SJCRH30 (cell line): ENCODE measurements at places on chromosomes 12 and 14. TPM values are rescaled to one million over a fixed set of nuclear protein-coding genes. Genes with fewer than 3 reads are reported as not detected.
A peak's percentile ranks its signal among the peaks of the same experiment; 100 is the strongest.

- H3K36me3 ChIP-seq = peaks cover 31% of the 10 kb centered on the region
- H3K27me3 ChIP-seq = peaks cover 23% of the 10 kb centered on the region; the same call in 1 of the 2 replicates
- H3K4me3 ChIP-seq = no peak overlapping the region
- H3K4me1 ChIP-seq = no peaks in the 10 kb centered on the region
- no peak for DNase-seq
Measured at GRCh38 chr12:57533108-57533507, 10.5 kb downstream of the MBD6 start.

GRCh38 chr12:114440270-114441038, 34.5 kb upstream of the TBX5 start:
- no peaks in the 10 kb centered on the region for H3K36me3 ChIP-seq
- no peak overlapping the region for H3K4me3 ChIP-seq
- H3K27me3 ChIP-seq = no peaks in the 10 kb centered on the region
- H3K4me1 ChIP-seq = no peaks in the 10 kb centered on the region
- DNase-seq = no peak
- no peak overlapping the region for H3K27ac ChIP-seq

DNA sequence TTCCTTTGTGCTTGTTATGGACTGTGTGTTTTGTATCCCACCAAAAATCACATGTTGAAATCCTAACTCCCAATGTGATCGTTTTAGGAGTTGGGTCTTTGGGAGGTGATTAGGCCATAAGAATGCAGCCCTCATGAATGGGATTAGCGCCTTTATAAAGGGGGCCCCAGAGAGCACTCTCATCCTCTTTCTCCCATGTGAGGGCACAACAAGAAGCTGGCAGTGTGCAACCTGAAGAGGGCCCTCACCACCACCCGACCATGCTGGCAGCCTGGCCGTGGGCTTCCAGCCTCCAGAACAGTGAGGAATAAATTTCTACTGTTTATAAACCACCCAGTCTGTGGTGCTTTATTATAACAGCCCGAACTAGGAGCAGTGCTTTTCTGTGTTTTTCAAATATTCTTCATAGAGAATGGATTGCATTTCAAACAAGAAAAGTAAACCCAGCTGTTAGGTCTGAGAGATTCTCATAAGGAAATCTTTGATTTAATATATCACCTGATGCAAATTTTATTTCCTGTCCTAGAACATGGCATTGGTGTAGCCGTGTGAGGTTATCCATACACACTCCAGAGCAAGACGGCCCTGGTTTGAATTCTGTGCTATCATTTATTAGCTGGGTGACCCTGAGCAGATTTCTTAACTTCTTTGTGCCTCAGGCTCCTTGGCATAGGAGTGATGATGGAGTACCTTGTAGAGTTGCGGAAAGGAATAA, 27.8 kb downstream of the HSPB8 start:
- no peak overlapping the region for H3K4me3 ChIP-seq
- no peak for DNase-seq
- no peak overlapping the region for H3K27ac ChIP-seq
- no peaks in the 10 kb centered on the region for H3K27me3 ChIP-seq
- no peaks in the 10 kb centered on the region for H3K36me3 ChIP-seq

GRCh38 chr12:76486011-76486410, 73.6 kb downstream of the OSBPL8 start:
- no peaks in the 10 kb centered on the region for H3K4me1 ChIP-seq
- no peaks in the 10 kb centered on the region for H3K27me3 ChIP-seq
- DNase-seq = no peak

- no peak overlapping the region for H3K4me3 ChIP-seq
- H3K36me3 ChIP-seq = no peaks in the 10 kb centered on the region
- H3K27me3 ChIP-seq = no peaks in the 10 kb centered on the region
- DNase-seq = no peak
Measured at GRCh38 chr12:67539946-67540345, 108.6 kb upstream of the DYRK2 start.

- H3K27ac ChIP-seq = no peak overlapping the region
- no peaks in the 10 kb centered on the region for H3K27me3 ChIP-seq
- H3K4me3 ChIP-seq = no peak overlapping the region
Measured at GRCh38 chr12:115964214-115964613, 313.3 kb downstream of the MED13L start.

GRCh38 chr12:46493150-46493833, 120.7 kb upstream of the SLC38A2 start:
- no peak for DNase-seq
- H3K27me3 ChIP-seq = no peaks in the 10 kb centered on the region
- H3K4me3 ChIP-seq = no peak overlapping the region
- H3K36me3 ChIP-seq = no peaks in the 10 kb centered on the region
- H3K4me1 ChIP-seq = peaks cover 40% of the 10 kb centered on the region

DNA sequence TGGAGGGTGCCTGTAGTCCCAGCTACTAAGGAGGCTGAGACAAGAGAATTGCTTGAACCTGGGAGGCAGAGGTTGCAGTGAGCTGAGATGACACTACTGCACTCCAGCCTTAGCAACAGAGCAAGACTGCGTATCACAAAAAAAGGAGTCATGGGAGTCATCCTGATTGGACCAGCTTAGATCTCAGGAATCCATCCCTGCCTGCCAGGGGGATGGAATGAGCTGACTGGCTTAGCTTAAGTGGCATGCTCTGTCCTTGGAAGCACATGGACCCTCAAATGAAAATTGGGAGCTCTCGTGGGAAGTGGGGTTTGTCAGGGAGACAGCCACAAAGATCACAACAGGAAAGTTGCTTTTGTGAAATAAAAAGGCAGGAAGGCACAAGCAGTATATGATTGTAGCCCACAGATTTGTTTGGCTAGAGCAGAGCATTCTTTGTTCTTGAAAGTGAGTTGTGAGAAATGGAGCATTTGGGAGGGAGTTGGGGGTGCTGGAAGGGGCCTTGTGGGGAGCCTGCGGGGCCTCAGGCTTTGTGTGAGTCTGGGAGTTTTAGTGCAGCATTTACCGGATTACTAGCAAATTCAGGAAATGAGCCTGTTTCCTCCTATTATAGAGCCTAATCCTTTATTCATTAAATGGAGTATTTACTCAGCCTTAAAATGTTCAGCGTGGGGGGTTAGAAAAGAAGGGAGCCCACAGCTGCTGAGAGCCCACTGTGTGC, 30.7 kb downstream of the DGLUCY start:
- H3K27me3 ChIP-seq = no peaks in the 10 kb centered on the region
- 0 out of 2 replicates have a peak, but pooled peaks cover 2% of the 10 kb centered on the region for H3K36me3 ChIP-seq
- DNase-seq = no peak
- H3K4me3 ChIP-seq = no peak overlapping the region
- no peak overlapping the region for H3K27ac ChIP-seq

DNA sequence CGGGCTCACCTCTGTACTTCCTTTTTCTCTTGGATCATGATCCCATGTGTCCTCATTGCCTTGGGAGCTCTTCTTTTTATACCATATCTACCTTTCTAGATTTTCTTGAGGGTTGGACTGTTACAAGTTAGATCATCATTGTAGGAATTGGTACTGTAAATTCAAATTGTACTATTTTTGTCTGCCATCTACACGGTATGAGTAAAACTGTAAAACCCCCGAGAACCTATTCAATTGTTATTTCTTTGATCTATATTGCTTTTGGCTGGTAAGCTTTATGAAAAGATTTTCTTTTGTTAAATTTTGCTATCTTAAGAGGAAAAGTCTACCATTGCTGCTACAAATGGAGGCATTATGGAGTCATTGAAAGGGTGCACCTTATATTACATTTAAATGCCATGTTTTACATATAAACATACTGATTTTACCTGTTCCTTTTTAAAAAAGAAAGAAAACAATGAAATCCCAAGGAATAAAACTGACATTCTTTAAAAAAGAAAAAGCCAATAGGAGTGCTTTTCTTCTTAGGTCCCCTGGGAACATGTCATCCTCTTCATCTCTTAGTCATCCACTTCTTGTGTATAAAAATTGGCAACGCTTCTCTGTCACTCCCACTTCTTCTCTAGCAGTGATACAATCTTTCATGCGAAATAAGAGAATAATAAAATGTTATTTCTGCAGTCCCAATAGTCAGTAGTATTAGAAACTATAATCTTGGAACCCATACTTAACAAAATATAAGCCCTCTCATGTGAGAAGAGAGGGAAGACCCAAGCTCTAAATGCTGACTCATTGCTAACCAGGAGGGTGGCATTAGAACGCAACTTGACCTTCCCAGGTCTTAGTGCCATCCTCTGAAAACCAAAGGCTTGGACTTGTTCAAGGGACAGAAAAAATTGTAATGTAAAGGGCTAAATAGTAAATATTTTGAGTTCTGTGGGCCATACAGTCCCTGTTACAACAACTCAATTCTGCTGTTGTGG, 20.4 kb downstream of the RGS6 start:
- DNase-seq = no peak
- no peaks in the 10 kb centered on the region for H3K4me1 ChIP-seq
- no peak overlapping the region for H3K27ac ChIP-seq
- H3K27me3 ChIP-seq = no peaks in the 10 kb centered on the region
- no peaks in the 10 kb centered on the region for H3K36me3 ChIP-seq

DNA sequence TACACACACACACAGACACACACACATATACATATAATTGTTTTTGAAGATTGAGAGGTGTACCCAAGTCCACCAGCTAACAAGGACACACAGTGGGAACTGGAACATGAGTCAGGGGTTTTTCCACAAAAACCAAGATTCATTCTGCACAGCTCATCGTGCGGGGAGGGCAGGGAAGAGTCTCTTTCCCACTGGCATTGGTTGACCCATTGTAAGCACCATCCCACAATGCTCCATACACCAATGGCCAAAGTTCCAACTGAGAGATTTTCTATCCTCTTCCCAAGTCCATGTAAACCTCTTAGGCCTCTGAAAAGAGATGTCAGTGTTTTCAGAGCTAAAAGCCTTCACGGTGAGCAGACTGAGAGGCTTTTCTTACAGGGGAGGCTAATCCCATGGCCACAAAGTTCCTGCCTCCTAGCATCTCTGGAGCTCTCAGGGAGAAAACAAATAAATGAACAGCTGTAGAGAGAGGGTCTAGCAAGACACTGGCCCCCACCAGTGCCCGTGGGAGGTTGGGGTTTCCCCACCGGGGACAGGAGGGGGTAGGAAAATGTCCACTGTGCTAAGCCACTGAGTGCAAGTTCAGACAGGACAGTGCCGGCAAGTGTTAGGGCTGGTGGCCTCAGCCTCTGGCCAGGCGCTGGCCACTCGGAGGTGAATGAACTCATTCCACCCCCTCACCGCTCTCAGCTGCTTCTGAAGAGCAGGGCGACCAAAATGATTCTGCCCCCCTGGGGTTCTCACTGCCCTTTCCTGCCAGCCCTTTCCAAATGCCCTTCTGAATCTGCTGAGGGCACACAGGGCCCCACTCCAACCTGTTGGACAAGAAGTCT, 21.5 kb upstream of the TC2N start:
- peaks cover 60% of the 10 kb centered on the region for H3K4me1 ChIP-seq
- H3K36me3 ChIP-seq = no peaks in the 10 kb centered on the region
- peak overlapping the region; percentile 71 for H3K27ac ChIP-seq

DNA sequence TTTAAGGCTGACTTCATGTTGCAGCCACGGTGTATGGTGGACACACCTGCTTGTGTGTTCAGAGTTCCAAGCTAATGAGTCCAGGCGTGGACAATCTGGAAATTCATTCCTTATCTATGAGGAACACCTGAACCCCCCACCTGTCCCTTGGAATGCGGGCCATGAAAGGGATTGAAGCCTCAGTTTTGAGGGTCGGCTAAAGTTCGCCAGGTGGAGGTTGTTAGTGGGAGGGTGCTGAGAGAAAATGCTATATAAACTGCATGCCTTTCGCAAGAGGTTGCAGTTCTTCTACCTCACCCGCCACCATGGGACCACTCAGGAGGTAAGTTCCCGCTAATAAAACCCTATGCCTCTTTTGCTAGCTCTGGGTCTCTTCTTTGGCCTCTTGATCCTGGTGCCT, 348.0 kb downstream of the BCL11B start:
- H3K27me3 ChIP-seq = no peaks in the 10 kb centered on the region
- no peak overlapping the region for H3K4me3 ChIP-seq
- no peaks in the 10 kb centered on the region for H3K36me3 ChIP-seq

- no peaks in the 10 kb centered on the region for H3K36me3 ChIP-seq
- H3K4me1 ChIP-seq = peaks cover 13% of the 10 kb centered on the region
Measured at GRCh38 chr12:92404259-92404894, 258.7 kb upstream of the BTG1 start.

DNA sequence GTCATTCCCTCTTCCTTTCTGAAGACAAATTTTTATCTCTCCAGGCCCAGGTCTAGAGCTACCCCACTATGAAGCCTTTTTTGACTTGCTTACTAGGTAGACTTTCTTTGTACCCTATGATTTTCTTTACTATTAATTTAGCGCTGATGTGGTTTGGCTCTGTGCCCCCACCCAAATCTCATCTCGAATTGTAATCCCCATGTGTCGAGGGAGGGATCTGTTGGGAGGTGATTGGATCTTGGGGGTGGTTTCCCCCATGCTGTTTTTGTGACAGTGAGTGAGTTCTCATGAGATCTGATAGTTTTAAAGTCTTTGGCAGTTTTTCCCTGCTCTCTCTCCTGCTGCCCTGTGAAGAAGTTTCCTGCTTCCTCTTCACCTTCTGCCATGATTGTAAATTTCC, 118.1 kb downstream of the SLC38A1 start:
- H3K4me1 ChIP-seq = peaks cover 45% of the 10 kb centered on the region
- no peaks in the 10 kb centered on the region for H3K36me3 ChIP-seq
- H3K27me3 ChIP-seq = no peaks in the 10 kb centered on the region
- no peak overlapping the region for H3K4me3 ChIP-seq

- no peaks in the 10 kb centered on the region for H3K27me3 ChIP-seq
- no peak overlapping the region for H3K4me3 ChIP-seq
- H3K36me3 ChIP-seq = no peaks in the 10 kb centered on the region
- H3K4me1 ChIP-seq = no peaks in the 10 kb centered on the region
- no peak for DNase-seq
- H3K27ac ChIP-seq = no peak overlapping the region
Measured at GRCh38 chr12:132615579-132616038, 3.0 kb upstream of the P2RX2 start.

DNA sequence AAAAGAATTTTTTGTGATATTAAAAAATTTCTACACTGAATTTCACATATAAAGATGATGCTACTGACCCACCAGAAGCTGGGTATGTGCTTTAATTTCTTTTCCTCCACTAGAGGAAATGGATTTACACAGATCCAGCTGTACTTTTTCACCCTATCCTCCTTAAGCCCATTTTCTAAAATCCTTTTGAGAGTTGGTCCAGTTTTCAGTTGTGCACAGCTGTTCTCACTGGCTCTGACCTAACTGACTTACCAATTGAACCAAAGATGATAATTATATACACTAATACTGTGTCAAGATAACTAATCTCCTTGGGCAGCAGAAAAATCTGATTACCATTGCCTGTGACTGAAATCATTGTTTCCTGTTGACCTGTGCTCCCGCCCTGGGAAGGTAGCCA, 108.5 kb downstream of the ZFC3H1 start:
- H3K27me3 ChIP-seq = no peaks in the 10 kb centered on the region
- no peak overlapping the region for H3K4me3 ChIP-seq
- no peak overlapping the region for H3K27ac ChIP-seq
- H3K36me3 ChIP-seq = no peaks in the 10 kb centered on the region

- no peak overlapping the region for H3K27ac ChIP-seq
- H3K4me1 ChIP-seq = no peaks in the 10 kb centered on the region
- H3K36me3 ChIP-seq = no peaks in the 10 kb centered on the region
Measured at GRCh38 chr14:92589213-92589852, 75.8 kb downstream of the RIN3 start.

KRT1 gene
- not detected in 2 replicates for total RNA-seq

BATF gene
- total RNA-seq = not detected in 2 replicates

MYF6 gene
- total RNA-seq = not detected in 2 replicates

ING4 gene
- 25.1 and 28.7 TPM in 2 replicates for total RNA-seq

HCAR2 gene
- not detected in 2 replicates for total RNA-seq

RAPGEF3 gene
- total RNA-seq = 0.49 and 0.68 TPM in 2 replicates

RND1 gene
- total RNA-seq = 0.10 and 0.43 TPM in 2 replicates

MIP gene
- total RNA-seq = not detected in 2 replicates

MYO1A gene
- total RNA-seq = 0.02 TPM in 1 of 2 replicates, not detected in the other

EPYC gene
- total RNA-seq = not detected in 2 replicates

KRT78 gene
- not detected in 2 replicates for total RNA-seq
